Motor neuron (in vitro differentiated cells): ENCODE measurements at places on chromosomes 11 and 22. TPM values are rescaled to one million over a fixed set of nuclear protein-coding genes. Genes with fewer than 3 reads are reported as not detected.

- ATAC-seq: no peak
Observed at GRCh38 chr11:19728436-19728835, 15.8 kb downstream of the NAV2 start.

GRCh38 chr11:4826425-4826824 lies 5.3 kb downstream of the OR51F2 start:
- no peak for ATAC-seq

The MMP8 gene
- total RNA-seq: 0.21 TPM in 1 of 2 replicates, not detected in the other

DNA sequence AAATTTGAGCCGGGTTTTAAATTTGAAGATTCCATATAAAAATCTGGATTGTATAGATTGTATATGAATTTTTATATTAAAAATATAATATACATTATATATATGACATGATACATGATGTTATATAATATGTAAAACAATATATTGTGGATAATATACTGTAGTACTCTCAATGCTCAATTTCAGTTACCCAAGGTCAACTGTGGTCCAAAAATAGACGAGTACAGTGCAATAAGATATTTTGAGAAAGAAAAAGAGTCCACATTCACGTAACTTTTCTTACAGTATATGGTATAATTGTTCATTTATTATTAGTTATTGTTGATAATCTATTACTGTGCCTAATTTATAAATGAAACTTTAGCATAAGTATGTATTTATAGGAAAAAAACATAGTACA lies 94.2 kb upstream of the YWHAH start:
- no peak for ATAC-seq

DNA sequence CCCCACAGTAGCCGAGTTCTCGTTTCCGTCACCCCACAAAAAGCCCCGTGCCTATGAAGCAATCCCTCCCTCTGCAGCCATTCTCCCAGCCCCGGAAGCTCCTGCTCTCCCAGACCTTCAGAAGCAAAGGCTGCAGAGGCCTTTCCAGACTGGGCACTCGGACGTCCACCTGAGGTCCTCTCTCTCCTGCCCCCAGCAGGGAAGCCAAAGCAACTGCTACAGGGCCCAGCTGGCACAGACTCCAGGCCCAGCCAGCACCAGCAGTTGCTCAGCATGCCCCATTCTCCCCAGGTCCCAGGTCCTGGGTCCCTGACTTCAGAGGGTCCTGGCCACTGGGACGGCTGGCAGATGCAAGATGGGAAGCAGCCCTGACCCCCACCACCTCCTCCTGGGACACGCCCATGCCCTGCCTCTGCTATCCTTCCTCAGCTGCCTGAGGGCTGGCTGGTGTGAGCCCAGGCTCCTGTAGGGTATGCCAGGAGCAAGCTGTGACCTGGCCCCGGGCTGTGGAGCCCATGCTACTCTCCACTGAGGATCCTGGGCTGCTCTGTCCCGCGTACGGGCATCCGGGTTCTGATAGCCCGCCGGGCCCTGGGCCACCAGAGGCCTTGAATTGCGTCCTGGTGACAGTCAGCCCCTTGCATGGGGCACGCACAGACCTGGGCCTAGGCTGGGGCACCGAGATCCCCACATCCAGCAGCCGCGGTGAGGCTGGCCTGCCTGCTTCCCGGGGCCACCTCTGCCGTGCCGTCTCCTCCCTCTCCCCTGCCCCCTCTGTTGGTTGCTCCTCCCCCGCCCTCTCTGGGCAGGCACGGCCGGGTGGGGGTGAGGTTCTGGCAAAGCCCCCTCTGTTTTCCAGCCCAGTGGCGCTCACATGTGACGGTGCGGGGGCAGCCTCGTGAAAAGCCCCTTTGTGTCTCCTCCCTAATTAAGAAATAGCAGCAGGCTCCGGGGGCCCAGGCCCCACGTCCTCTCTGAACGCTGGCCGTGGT lies 1310.3 kb downstream of the BRD1 start:
- no peak for ATAC-seq

The APOBEC3G gene
- 0.73 and 0.83 TPM in 2 replicates for total RNA-seq
